CD4-positive, alpha-beta T cell treated with Interleukin-12 subunit alpha and Interleukin-12 subunit beta, for 1 hour (primary cell): ENCODE measurements at places on chromosomes 5 and 9.
A peak's percentile ranks its signal among the peaks of the same experiment; 100 is the strongest.

DNA sequence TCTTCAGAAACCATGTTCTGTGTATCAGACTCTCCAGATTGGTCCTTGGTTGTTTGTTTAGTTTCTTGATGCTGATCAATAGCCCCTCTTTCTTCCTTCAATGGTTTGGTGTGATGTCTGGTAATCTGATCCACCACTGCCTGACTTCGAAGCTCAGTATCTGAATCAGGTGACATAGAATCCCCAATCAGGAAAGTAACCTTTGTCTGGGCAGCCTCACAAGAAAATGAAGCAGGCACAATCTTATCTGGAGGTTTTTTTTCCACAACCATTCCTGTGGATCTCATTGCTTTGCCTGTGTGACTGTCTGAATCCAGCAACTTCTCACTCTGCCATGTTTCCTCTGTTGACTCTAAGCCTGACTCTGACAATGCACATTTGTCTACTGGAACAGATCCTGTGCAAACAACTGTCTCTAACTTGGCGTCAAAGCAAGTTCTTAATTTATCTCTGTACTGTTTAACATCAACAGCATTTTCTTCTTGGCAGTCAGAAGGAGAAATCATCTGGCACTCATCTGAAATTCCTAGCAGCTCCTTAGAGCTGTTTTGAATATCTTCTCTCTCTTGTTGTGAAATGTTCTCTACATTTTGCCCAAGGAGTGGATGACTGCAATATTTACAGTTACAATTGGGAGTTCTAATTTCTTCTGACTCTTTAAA is 37.1 kb upstream of the RAPGEF6 start:
- DNase-seq = no peak

- DNase-seq = no peak
Measured at GRCh38 chr5:142674531-142675469, 11.1 kb downstream of the FGF1 start.

- no peak for DNase-seq
Measured at GRCh38 chr5:133723126-133723525, 110.8 kb upstream of the FSTL4 start.

- peak; percentile 82 for DNase-seq
Measured at GRCh38 chr5:96816411-96816939, 8.7 kb upstream of the ERAP1 start.

- no peak for DNase-seq
Measured at GRCh38 chr5:59789894-59790293, 103.6 kb downstream of the PDE4D start.

DNA sequence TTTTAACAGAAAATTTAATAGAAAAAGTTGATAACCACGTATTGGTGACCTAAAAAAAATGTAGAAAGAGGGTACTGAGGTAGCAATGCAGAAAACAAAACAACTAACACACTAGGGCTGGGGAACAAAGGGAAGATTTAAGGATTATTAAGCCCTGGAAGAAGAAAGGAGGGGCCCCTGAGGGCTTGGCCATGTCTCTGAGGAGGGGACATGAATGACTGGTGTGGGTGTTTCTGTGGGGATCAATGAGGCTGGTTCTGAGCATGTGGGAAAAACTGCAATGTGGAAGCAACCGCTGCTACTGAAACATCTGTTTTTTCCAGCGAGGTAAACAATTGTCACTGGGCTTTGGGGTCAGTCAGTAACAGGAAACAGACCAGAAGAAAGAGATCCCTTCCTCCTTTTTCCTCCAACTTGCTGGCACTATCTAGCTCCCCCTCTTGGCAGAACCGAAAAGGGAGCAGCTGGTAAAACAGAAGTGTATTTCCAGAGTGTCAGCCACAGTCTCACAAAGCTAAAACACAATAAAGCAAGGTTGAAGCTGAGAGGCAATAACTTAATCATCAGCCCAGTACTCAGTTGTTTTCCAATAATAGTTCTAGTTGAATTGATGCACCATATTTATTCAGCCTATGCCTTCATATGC is 48.3 kb downstream of the ATPSCKMT start:
- no peak for DNase-seq

DNA sequence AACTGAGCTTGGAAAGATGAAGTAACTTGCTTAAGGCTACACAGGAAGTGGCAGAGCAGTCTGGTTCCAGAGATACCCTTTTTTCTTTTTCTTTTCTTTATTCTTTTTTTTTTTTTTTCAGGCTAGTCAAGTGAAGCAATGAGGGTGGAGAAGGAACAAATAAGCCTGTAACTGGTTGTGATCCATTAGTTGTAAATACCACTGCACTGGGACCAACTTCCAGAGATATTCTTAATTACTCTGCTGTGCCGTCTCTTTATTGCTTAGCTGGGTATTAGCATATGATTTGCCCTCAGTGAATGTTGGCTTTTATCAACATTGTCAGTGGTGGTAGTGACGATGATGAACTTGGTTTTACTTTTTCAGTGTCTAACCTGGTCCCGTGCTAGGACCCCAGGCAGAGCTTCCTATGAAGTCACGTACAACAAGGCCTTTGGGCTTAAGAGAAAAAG is 26.7 kb downstream of the LNPEP start:
- DNase-seq = peak; percentile 24

DNA sequence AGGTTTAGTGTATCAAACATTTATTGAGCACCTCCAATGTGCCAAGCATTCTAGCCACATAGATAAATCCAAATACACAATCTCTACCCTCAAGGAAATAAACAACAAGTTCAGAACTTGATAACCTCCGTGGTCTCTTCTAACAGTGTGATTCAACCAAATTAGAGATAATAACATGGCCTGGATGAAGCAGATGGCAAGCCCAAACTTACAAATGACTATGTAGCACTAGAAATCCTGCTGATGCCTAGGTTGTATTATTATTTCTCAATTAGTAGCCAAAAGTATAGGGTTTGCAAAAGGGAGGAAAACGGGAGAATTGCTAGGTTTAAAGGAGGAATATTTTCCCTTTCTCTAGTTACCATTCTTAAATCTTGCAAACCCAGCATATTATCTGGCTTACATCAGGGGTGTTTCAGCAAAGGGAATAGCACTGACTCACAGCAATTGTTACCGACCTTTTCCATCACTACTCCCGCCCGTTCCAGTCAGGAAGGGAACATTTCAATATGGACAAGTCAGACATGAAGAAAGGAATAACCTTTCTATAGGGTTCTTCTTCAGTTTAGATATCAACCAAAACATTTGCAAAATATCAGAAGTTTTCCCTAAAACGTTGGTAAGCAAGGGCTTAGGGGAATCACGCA is 2.3 kb downstream of the DPYSL3 start:
- DNase-seq = no peak

DNA sequence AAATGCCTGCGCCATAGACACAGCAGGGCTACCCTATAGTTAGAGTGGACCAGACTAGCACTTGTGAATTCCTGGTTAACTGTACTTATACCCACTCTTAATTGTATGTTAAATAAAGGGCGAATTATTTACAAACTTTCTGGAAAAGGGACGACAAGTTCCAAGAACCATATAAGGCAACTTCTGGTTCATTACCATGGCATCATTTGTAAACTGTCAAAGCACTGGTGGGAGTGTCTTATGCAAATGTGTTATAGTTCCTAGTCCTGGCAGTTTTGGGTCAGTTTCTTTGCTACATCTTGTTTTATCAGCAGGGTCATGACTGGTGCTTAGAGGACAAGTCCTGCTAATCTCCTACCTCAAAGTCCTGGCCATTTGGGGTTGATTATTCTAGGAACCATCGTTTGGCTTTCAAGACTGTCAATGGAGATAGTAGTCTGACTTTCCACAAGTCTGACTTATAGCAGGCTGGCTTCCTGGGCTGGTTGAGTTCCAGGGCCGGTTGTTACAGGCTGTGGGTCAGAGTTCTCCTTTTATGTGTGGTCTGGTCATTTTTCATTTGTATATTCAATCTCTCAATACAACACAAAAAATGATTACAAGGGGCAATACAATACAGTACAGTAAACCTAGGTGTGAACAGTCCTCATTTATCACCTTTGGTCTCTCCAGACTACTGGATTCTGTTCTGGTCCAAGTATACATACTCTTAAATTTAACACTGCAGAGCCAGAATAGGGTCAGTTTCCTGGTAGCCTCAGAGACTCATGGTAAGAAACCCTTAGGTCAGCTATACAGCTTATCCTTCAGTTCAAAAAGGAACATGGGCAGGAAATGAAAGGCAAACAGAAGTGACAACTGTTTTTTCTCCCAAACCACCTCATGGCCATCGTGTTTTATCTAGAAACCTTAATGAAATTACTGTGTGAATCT is 8.3 kb upstream of the CFAP95 start:
- no peak for DNase-seq

GRCh38 chr9:89842267-89842768 is 237.5 kb downstream of the GADD45G start:
- no peak for DNase-seq

DNA sequence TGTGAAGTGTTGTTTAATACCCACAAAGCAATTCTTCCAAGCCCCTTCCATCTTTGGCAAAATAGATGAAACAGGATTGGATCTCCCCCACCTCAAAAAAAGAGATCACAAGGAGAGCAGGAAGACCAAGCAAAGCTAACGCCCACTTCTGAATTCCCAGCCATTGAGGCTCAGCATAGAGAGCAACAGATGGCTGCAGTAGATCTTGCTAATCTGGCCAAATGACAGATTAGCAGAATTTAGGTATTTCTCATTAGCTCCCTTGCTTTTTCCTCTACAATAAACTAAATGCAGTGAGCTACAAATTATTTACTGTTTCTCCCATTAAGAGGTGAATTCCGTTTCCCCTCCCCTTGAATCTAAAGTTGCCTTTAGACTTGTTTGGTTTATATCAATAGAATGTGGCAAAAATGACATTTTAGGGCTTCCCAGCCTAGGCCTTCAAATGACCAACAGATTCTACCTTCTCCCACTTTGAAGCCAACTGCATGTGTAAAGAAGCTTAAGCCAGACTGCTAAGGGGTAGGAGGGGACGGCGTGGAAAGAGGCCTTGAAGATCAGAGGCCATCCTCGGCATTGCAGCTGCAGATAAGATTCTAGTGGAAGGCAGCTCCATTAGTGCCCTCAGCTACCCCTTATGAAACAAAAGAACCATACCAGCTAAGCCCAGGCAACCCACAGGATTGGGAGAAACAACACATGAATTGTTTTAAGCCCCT is 56.8 kb upstream of the CPEB4 start:
- DNase-seq = no peak

DNA sequence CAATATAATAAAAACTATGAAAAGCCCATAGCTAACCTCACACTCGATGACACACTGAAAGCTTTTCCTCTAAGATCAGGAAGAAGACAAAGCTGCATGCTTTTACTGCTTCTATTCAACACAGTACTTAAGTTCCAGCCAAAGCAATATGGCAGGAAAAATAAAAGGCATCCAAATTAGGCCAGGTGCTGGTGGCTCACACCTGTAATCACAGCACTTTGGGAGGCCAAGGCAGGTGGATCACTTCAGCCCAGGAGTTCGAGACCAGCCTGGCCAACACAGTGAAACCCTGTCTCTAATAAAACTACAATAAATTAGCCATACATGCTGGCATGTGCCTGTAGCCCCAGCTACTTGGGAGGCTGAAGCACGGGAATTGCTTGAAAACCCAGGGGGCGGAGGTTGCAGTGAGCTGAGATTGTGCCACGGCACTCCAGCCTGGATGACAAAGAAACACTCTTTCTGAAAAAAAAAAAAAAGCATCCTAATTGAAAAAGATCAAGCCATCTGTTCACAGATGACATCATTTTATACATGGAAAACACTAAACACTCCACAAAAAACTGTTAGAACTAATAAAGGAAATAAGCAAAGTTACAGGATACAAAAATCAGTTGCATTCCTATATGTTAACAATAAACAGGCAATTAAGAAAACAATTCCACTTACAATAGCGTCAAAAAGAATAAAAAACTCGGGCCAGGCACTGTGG is 17.9 kb downstream of the ZFR start:
- DNase-seq = no peak

- no peak for DNase-seq
Measured at GRCh38 chr5:147309621-147310020, 74.8 kb downstream of the STK32A start.

- no peak for DNase-seq
Measured at GRCh38 chr5:157504053-157504452, 44.0 kb downstream of the NIPAL4 start.

- DNase-seq = no peak
Measured at GRCh38 chr5:137757634-137758033, 3.5 kb upstream of the HNRNPA0 start.

DNA sequence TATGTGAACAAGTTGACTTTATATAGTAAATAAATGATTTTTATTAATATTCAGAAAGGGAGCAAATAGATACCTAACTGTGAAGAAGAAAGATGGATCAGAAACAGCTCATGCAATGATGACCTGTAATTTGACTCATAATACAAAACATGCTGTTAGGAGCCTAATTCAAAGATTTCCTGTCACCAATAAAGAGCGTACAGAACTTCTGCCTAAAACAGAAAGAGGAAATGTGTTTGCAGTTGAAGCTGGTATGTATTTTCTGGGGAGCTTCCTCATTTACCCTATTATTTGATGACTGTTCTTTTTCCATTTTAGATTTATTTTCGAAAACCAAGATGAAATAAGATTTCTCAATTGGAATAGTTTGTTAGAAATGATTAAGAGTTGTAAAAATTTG is 11.4 kb downstream of the YTHDC2 start:
- DNase-seq = peak; percentile 21

GRCh38 chr5:553874-554273 is 29.6 kb upstream of the SLC9A3 start:
- DNase-seq = no peak

GRCh38 chr5:876398-877365 is 15.9 kb downstream of the BRD9 start:
- DNase-seq = no peak

GRCh38 chr5:50798002-50798401 is 131.6 kb downstream of the PARP8 start:
- no peak for DNase-seq

DNA sequence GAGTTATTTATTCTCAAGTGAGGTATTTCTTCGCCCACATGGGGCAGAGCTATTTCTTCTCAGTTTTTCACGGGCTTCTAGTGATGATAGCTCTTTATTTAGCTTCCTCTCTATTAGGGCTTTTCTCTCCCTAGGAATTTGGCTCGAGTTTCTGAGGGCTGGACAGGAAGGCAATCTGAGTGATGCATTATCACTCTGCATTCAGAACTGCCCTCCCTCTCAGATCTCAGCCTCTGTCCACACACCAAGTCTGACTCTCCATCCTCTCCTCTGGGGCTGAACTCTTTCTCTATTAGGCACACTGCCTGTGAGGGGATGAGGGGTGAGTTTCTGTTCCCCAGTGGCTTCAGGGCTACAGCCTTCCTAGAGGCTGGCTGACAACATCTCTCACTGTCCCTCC is 14.9 kb upstream of the SCAMP1 start:
- no peak for DNase-seq

- no peak for DNase-seq
Measured at GRCh38 chr5:150651382-150651781, 9.7 kb upstream of the MYOZ3 start.

DNA sequence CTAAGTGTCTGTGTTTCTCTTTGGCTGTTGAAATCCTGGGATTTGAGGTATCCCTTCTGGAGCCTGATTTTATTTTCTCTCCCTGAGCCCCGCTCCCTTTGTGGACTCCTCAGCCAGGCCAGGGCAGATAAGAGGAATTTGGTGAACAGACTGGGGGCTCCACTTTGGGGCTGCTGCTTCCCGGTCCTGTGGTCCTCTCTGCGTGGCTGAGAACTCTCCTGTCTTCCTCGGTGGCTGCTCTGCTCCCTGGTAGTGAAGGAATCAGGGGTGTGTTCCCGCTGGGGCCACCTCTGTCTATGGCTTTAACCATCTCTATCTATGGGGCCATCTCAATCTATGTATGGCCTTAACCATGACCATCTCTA is 71.7 kb upstream of the SH3PXD2B start:
- DNase-seq = no peak
